Mesothelial cell of epicardium (in vitro differentiated cells): ENCODE measurements at places on chromosomes 3 and 15.

- no peak for DNase-seq
Observed at GRCh38 chr3:2934541-2934940, 175.6 kb downstream of the IL5RA start.

GRCh38 chr15:66323312-66323928 is 30.1 kb downstream of the DIS3L start:
- no peak for DNase-seq

- DNase-seq, result no peak
Observed at GRCh38 chr3:135762188-135762856, 203.2 kb upstream of the PPP2R3A start.

DNA sequence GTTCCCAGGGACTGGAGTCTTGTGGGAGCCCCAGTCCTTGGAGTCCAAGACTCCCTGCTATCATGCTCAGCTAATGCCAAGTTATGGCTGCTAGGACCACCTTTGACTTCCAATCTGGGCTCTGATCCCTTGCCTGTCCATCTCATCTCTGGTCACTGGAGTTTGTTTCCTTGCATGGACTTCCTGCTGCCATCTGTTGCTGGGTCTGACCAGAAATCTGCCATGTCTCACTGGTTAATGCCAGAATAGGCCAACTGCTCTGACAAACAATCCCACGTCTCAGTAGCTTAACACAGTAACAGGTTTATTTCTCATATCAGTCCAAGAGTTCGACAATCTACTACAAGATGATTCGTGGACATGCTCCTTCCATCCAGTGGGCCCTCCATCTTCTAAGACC is 10.1 kb upstream of the GLCE start:
- no peak for DNase-seq

GRCh38 chr15:64058279-64058678 is 12.0 kb upstream of the DAPK2 start:
- DNase-seq, result no peak

- no peak for DNase-seq
Observed at GRCh38 chr3:149564079-149564478, 89.6 kb downstream of the TM4SF4 start.

DNA sequence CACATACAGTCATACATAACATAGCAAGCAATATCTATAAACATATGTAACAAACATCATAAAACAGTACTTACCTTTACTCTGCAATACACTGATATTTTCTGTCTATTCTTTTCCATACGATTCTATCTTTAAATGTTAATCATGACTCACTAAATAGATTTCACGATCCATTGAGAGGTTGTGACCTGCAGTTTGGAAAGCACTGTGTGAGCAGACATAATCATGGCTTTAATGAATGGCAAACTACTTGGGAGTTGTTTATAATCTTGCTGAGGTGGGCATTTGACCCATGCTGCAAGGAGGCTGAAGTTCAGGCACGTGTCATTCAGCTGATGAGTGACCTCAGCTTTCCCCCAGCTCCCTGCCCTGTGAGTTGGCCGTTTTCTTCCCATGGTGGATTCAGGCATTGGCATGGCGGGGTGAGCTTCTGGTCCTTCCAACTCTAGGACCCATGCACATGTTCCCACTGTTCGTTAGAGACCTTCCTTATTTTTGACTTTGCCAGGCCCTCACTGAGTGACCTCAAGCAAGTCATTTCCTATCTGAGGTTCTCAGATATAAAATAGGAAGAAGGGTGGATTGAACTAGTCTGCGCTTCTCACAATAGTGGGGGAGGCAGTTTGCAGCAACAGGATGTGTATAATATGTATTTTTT is 41.7 kb downstream of the PAQR5 start:
- no peak for DNase-seq

DNA sequence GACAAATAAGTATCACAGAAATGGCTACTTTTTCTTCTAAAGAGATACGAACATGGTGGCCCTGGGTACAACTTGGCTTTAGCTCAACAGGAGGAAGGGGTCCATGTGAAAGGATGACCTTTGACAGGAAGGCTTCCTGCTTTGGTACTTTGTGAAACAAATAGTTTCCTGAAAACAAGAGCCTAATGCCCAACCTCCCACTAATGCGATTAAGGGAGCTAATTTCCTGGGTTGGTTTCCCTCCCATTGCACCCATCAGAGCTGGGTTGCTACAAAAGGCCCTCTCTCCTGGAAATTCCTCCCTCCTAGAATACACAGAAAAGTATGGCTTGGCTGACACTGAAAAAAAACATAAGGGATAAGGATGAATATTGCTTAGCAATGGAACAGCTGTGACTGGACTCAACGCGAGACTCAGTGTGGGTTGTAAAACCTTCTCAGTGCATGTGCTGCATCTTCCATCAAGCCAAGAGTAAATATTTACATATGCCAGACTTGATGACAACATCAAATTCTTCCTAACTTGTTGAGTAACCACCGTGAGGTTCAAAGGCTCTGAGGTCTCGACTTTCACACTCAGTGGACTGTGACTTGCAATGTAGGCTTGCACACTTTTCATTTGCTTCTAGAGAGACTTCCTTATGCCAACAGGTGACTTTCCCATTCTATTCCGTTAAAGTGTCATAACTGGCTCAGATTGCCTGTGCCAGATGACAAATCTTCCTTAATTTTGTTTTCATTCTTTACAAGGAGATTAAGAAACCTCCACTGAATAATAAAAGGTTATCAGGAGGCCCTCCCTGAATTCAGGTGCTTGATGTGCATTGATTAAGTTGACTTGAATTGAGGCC is 60.1 kb downstream of the ADAMTS9 start:
- no peak for DNase-seq

DNA sequence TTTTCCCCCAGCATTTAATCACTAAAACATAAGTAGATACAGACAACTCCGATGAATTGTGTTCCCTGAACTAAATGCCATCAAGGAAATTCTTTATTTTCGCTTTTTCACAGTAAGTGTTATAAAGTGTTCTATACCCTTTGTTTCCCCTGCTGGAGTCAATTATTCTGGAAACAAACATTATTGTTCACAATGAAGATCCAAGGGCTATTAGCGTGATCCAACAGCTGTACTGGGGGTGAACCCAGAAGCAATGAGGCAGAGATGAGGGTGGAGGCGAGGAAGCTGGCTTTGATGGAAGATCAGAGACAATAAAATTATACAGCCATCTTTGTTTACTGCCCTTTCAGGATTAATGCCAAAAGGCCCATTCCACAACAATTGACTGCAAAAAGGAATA is 250.3 kb upstream of the IGF1R start:
- DNase-seq, result no peak

- no peak for DNase-seq
Observed at GRCh38 chr3:120650311-120650710, 31.7 kb downstream of the HGD start.

DNA sequence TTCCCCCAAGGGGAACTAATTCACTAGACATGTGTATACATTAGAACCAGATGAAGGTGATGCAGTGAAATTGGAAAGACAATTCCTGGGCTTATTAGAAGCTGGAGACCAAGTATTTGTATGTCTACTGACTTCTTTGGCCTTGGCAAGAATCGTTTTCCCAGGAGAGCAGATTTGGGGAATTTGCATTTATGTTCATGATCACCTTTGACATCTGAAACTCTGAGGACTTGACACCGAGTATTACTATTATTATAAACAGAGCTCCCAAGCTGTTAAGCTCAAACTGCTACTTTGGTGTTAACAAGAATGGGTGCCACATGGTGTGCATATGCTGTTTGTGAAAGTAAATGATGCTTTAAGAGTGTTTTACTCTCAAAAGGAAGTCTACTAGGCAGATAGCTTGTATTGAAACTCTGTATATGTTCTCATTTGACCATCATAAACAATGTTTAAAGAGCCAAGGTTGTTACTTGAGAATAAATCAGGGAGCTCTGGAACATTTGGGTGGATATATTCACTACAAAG is 519.8 kb upstream of the GOLIM4 start:
- no peak for DNase-seq

DNA sequence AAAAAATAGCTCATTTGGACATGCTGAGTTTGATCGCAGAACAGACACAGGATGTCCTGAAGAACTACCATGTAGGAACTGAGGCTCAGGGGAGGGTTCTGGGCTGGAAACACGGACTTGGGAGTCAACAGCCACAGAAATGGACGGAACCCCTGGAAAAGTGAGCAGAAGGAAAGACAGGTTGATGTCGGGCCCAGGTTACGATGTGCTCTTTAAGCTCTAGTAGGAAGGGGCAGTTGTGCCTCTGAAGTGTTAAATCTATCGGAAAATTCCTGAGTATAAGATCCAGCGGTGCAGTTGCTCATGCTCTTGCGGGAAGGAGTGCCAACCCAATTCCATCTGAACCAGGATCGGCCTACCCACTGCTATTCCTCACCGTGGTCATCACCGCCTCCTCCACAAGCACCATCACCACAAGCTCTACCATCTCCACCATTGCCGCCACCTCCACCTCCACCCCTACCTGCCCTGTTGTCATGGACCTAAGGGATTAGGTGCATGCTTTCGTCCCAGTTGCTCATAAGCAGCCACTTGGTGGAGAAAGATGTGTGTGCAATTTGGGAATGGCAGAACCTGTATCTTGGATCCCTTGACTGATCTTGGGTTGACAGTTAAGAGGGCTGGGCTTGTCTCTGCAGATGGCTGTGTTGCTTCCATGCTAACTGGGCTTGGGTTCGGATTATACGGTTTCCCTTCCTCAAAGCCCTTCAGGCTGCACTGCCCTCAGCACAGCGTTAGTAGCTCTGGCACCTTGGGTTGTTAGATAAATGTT is 108.5 kb downstream of the ASB7 start:
- DNase-seq, result peak; percentile 21
